ENCODE measurements at places on chromosomes 2 and 18. TPM values are rescaled to one million over a fixed set of nuclear protein-coding genes. Genes with fewer than 3 reads are reported as not detected.

TUBA3E gene
- 117 TPM for total RNA-seq

SOWAHC gene
- total RNA-seq = 4.0 TPM

DNA sequence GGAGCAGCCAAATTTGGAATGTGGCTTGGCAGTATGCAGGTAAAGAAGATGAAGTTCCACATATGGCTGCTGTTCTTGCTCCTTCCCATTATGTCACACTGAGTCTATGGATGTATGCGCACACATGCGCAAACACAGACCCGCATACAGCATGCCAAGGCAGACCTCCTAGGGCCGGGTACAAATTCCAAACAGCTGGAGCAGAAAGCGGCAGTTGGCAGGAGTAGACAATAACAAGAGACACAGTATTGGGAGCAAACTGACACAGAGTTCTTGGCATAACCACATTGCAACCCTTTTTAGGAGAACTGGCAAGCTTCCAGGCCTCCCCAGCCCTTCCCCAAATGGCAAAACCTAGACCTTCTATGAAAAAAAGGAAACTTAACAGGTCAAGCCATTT lies 268.9 kb downstream of the SP3 start:
- H3K36me3 ChIP-seq = no peaks in the 10 kb centered on the region
- H3K4me3 ChIP-seq = no peak overlapping the region
- no peak for DNase-seq

GRCh38 chr2:161063946-161064306 lies 96.3 kb upstream of the TANK start:
- no peak overlapping the region for H3K4me3 ChIP-seq
- H3K27me3 ChIP-seq = no peaks in the 10 kb centered on the region
- no peaks in the 10 kb centered on the region for H3K36me3 ChIP-seq
- no peak overlapping the region for H3K27ac ChIP-seq

GRCh38 chr2:235677937-235678336 lies 184.1 kb downstream of the AGAP1 start:
- no peak overlapping the region for H3K27ac ChIP-seq
- DNase-seq = no peak

LIMS3 gene
- 6.1 TPM for total RNA-seq

- H3K4me3 ChIP-seq = no peak overlapping the region
- H3K4me1 ChIP-seq = no peaks in the 10 kb centered on the region
- H3K36me3 ChIP-seq = no peaks in the 10 kb centered on the region
Observed at GRCh38 chr18:56869189-56869777, 218.1 kb downstream of the WDR7 start.

GRCh38 chr2:168448980-168449379 lies 7.1 kb upstream of the CERS6 start:
- H3K4me3 ChIP-seq = no peak overlapping the region
- H3K4me1 ChIP-seq = no peaks in the 10 kb centered on the region
- H3K27me3 ChIP-seq = no peaks in the 10 kb centered on the region
- no peak overlapping the region for H3K27ac ChIP-seq

KCNJ3 gene
- 0.77 TPM for total RNA-seq

- H3K4me1 ChIP-seq = peaks cover 16% of the 10 kb centered on the region
- peak overlapping the region; percentile 91 for H3K27ac ChIP-seq
- H3K4me3 ChIP-seq = no peak overlapping the region
- no peaks in the 10 kb centered on the region for H3K27me3 ChIP-seq
- H3K36me3 ChIP-seq = no peaks in the 10 kb centered on the region
Observed at GRCh38 chr2:205704127-205704741, 21.9 kb downstream of the NRP2 start.

DNA sequence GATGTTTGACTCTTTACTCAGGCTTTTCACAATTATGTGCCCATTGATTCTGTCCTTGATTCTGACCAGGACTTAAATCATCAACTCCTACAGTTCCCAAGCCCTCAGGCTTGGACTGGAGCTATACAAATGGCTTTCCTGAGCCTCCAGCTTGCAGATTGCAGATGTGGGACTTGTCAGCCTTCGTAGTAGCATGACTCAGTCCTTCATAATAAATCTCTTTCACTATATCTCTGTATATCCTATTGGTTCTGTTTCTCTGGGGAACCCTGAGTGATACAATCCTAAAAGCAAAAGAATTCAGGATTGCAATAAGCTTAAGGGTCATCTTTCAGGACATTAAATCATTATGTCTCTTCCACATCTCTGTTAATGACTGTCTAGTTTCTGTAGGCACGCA lies 356.6 kb downstream of the RIT2 start:
- H3K27me3 ChIP-seq = no peaks in the 10 kb centered on the region
- no peak for DNase-seq
- no peaks in the 10 kb centered on the region for H3K4me1 ChIP-seq
- no peaks in the 10 kb centered on the region for H3K36me3 ChIP-seq
- H3K4me3 ChIP-seq = no peak overlapping the region
- H3K27ac ChIP-seq = no peak overlapping the region

DNA sequence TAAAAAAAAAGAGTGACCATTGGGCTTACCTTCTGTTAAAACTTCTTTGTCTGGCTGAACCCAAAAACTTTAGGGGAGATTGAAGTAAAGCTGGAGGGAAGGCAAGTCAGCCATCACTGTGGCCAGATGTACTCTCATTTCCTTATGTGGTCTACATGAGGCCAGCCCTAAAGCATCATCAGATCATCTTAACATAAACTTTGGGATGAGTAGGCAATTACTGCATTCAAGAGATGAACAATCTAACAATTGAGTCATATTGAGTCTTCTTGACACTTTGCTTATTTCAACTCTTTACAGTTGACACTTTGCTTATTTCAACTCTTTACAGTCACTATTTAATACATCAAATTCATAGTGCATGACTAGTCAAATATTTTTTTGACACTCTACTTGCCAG lies 155.6 kb downstream of the QPCT start:
- peaks cover 9% of the 10 kb centered on the region for H3K4me1 ChIP-seq
- no peaks in the 10 kb centered on the region for H3K27me3 ChIP-seq
- no peak for DNase-seq
- no peaks in the 10 kb centered on the region for H3K36me3 ChIP-seq
- H3K4me3 ChIP-seq = no peak overlapping the region

DNA sequence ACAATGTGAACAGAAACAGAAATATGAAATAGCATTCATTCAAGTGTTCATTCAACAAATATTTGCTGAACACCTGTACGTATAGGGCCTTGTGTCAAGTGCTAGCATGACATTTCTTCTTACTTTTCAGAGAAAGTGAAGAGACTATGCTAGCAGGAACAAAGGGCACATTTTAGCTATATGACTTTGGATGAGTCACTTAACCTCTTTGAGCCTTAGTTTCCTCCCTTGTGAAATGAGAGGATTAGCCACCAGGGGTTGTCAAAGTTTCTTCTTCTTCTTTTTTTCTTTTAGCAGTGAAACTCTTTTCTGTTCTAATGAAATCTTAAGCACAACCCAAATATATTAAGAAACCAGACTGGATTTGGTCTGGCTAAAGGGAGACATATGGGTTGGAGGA lies 53.1 kb downstream of the FIGN start:
- H3K36me3 ChIP-seq = no peaks in the 10 kb centered on the region
- no peak overlapping the region for H3K27ac ChIP-seq
- H3K4me3 ChIP-seq = no peak overlapping the region

DNA sequence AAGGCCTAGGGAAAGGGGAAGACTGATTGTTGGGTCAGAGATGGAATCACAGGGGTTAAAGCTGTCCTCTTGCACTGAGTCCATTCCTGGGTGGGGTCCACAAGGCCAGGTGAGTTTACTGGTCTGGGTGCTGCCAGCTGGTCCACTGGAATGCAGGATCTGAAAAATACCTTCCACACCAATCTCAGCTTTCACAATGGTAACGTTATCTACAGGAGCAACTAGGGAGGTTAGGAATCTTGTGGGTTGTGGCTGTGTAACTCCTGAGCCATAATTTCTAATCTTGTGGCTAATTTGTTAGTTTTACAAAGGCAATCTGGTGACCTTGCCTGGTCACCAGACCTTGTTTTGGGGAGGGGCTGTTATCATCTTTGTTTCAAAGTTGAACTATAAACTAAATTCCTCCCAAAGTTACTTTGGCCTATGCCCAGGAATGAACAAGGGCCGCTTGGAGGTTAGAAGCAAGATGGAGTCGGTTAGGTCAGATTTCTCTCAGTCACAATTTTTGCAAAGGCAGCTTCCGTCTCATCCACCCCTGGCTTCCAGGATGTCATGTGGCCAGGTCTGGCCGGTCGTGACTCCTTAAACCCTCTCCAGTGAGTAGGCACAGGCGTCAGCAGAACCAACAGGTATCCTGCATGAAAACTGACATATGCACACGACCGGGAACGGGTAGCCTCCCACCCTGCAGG lies 123.3 kb upstream of the SH3BP4 start:
- no peaks in the 10 kb centered on the region for H3K27me3 ChIP-seq
- no peak for DNase-seq
- no peak overlapping the region for H3K27ac ChIP-seq
- no peaks in the 10 kb centered on the region for H3K36me3 ChIP-seq
- H3K4me3 ChIP-seq = no peak overlapping the region

DNA sequence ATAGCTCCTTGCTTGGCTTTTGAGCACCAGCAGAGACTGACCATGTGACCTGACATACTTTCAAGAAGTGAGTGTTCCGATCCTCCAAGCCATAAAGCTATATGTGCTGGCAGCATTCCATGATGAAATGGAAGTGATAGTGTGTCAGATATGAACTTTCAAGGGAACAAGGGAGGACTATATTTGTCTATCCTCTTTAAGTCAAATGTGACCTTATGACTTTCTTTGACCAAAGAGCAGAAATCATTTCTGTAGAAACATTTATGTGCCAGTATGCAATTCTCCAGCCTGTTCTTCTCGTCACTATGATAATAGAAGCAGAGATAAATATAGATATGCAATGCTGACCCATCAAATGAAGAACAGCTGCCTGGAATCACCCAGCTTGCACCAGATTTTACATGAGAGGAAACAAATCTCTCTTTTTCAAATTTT lies 14.4 kb downstream of the HYCC2 start:
- H3K4me3 ChIP-seq = no peak overlapping the region
- no peak for DNase-seq
- H3K36me3 ChIP-seq = peaks cover 18% of the 10 kb centered on the region
- H3K4me1 ChIP-seq = peaks cover 16% of the 10 kb centered on the region

GNAL gene
- 1.6 TPM for total RNA-seq

SLC5A6 gene
- 7.8 TPM for total RNA-seq

DNA sequence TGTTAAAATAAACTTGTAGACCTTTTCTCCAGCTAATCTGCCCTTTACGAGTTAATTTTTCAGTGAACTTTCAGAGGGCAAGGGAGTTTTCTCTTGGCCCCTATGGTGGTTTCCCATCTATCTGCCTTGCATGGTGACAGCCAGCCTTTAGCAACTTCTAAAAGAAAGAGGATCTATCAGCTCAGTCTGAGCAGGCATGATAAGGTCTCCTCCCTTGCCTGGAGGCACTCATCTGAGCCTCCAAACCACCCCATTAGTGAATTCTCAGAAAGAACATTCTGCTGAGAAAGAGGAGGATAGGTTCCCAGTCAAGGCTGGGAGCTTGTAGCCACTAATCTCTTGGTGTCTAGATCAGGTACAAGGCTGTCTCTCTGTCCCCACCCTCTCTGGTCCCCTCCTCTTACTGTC lies 10.7 kb upstream of the GYPC start:
- H3K36me3 ChIP-seq = no peaks in the 10 kb centered on the region
- no peaks in the 10 kb centered on the region for H3K27me3 ChIP-seq
- no peaks in the 10 kb centered on the region for H3K4me1 ChIP-seq
- no peak for DNase-seq
- no peak overlapping the region for H3K27ac ChIP-seq
- no peak overlapping the region for H3K4me3 ChIP-seq

All from heart left ventricle (tissue), 16 donors.